ENCODE measurements at places on chromosomes 11 and 22.

DNA sequence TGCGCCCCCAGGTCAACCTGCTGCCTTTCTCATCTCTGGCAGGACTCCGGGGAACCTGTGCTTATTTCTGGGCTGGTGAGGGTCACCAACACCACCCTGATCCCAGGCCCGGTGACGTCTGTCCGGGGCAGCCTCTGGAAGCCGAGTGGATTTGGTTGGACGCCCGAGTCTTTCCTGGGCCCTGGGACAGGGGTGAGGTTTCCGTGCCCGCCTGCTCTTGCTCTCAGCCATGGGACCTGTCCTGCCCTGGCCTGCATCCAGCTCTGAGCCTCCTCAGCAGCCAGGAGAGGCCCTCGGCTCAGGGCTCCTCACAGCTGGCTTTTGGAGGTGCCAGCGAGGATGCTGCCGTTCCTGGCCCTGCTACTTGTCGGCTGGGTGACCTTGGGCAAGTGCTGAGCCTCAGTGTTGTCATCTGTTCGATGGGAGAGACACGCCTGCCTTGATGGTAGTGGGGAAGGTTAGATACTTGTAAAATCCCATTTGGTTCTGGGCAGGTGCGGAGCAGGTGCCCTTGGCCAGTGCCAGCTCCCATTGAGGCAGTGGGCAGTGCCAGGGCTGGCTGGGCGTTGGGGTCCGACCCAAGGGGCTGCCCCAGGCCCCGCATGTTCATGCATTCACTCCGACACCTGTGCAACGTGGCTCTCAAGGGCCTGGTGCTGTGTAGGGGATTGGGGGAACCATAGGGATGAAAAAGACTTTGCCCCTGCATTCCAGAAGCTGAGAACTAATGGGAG lies 58.9 kb upstream of the THY1 start:
- no peak for DNase-seq

DNA sequence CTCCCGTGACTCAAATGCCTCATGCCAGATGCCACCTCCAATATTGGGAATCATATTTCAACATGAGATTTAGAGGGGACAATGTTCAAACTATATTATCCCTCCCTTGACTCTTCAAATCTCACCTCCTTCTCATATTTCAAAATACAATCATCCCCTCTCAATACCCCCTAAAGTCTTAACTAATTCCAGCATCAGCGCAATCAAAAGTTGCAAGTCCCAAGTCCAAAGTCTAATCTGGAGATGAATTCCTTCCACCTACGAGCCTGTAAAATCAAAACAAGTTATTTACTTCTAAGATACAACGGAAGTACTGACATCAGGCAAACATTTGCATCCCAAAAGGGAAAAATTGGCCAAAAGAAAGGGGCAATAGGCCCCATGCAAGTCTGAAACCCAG lies 67.2 kb upstream of the SC5D start:
- no peak for DNase-seq

DNA sequence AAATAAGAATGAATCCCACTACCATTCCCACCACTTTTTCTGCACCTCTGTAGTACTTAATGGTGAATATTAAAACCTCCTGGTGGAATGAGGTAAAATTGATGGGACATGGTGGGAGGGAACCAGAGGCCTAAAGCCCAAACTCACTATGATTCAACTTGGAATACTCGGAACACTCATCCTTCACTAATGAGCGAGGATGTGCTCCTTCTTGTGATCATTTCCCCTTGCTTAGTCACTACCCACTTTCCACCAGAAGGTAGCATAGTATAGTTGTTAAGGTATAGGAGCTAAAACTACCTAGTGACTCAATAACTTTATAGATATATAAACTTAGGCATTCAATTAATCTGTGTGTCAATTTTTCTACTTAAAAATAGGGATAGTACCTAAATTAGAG lies 728.9 kb downstream of the OPCML start:
- no peak for DNase-seq

DNA sequence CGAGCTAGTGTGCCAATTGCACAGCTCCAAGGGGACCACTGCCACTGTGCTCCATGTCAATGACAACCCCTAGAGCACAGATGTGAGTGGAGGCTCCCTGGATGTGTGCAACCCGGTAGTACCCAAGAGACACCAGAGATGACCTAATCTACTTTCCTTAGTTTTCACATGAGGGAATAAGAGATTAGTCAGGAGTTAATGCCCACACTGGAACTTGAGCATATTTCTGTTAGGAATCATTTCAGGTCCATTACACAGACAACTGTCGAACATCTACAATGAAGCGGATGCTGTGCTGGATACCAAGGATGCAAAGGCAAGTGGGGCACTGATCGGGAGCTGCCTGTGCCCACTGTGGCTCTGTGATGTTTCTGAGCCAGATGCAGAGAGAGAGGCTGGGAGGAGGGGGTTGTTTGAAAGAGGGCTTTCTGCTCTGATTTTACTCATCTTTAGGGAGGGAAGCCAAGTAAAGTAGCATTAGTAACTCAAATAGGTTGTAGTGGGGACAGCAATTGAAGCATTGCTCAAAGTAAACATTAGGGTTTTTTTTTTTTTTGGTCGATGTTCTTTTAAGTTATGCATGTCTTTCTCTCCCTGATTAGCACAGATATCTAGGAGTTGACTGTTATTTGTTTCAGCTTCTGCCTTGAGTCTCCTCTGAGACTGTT lies 82.5 kb upstream of the SORL1-AS1 start:
- no peak for DNase-seq

- DNase-seq: no peak
Measured at GRCh38 chr11:22624742-22625447, 728 bp downstream of the FANCF start.

DNA sequence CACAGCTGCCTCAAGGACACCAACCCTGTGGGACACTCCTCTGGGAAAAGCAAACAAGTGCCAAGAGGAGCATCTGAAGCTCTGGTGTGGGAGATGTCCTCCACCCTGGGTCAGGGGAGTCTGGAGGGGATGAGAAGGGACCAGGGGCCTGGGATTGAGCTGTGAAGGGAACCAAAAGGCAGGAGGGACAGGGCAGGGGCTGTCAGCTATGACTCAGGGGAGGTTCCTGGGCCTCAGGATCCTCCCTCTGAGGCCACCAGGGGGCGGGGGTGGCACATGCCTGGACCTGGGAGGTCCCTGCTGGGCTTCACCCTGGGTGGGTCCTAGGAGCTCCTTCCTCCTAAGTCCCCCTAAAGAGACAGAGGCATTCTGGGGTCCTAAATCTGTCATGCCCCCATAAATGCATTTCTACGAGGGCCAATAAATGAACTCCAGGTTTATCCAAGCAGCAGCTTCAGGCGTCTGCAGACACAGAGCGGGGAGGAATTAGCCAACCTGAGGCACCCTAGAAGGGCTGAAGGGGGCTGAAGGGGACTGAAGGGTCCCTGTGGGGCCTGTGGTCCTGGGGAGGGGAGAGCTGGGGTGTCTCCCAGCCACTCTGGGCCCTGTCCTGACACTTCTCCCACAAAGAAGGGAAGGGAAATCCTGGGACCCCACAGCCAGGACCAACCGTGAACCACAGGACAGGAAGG lies 31.9 kb upstream of the IGLL5 start:
- DNase-seq: no peak

GRCh38 chr22:39655831-39656230 lies 85.3 kb downstream of the CACNA1I start:
- DNase-seq: no peak

DNA sequence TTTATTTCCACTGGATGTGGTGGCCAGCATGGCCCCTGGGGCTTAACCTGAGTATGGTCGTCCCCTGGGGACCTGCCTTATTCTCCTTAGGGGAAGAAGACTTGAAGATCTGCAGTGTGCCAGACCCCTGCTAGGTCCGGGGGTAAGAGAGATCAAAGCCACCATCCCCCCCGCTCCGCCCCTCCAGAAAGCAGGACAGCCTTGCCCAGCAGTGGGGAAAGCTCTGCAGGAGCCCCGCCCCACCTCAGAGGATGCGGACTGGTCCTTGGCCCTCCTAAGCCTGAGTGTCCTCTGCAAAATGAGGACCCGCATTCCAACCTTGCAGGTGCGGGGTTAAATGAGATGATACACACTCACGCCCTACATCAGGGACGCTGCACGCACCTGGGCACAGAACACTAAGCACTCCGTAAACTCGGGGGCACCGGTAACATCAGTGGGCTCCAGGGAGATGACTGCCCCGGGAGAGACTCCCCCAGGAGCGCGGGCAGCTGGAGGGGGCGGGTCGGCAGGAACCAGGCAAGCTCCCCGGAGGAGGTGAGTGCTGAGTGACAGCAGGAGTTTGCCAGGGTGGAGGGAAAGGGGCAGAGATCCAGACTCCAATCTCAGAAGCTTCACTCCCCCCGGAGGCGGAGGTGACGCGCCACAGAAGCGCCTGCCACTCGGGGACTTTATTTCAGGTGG lies 564 bp upstream of the ANO1 start:
- no peak for DNase-seq

DNA sequence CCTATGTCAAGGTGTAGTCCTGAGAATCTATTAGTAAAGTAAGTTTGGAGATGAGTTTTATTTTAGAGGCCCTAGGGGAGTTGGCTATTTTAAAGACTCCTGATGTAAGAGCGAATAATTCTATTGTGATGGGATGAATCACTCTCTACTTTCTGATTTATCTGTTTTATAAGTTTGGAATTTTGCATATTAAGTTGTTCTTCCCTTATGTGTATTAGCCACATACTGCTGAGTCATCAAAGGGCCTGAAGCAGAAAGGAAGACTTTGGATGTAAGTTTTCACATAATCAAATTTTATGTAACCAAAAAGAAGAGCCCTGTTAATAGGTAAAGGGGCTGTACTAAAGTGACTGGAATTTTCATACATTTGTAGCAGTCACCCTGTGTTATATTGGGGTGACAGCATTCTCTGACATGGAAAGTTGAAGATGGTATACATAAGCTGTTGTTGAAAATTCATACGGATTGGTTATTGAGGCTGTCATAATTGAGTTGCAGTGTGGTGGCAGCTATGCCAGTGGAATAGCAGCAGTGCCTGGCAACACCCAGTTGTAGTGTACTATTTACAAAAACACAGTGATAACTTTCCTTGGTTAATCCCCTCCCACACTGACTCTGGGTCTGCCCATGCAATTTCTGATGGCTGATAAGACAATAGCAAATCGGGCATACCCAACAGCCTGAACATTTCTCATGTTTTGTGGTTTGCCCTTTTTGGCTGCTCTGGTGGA lies 90.6 kb upstream of the NTM start:
- DNase-seq: no peak

- no peak for DNase-seq
Measured at GRCh38 chr11:109858152-109858551, 235.0 kb upstream of the ZC3H12C start.

- DNase-seq: no peak
Measured at GRCh38 chr11:73258104-73259035, 13.8 kb upstream of the P2RY6 start.

DNA sequence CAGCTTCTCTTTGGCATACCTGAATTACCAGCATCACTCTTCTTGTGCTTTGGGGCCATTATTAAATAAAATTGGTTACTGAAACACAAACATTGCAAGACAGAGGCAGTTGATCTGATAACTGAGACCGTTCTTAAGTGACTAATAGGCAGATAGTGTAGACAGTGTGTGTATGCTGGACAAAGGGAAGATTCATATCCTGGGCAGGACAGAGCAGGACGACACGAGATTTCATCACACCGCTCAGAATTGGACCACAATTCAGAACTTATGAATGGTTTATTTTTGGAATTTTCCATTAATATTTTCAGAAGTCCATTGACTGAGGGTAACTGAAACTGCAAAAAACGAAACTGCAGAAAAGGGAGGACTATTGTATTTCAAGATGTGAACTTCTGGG lies 68.6 kb downstream of the LDLRAD3 start:
- no peak for DNase-seq

DNA sequence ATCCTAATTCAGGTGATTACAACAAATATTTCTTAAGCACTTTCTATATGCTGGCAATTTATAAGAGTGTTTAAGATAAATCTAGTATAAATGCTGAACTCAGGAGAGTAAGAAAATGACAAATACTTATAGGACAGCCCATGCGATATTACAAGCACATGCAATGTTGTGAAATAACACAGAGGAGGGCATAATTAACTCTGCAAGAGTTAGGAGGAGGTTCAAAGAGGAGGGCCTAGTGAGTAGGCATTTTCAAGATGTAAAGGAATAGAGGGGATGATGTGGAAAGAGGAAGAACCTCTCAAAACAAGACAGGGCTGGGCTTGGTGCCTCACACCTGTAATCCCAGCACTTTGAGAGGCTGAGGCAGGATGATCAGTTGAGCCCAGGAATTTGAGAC lies 37.1 kb upstream of the IL17RA start:
- DNase-seq: no peak

DNA sequence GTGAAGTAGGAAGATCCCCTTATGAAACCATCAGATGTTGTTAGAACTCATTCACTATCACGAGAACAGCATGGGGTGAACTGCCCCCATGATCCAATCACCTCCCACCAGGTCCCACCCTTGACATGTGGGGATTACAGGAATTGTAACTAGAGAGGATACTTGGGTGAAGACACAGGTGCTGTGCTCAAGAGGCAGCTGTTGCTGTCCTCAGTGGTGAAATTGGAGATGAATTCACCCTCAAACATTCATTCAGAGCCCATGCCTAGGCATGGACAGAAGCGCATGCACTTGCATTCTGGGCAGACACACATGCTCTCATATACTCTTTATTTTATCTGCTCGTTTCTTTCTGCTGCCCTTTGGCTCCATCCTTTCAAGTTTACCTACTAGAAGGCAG lies 385.0 kb downstream of the INSC start:
- DNase-seq: no peak

GRCh38 chr11:123255909-123256308 lies 60.9 kb upstream of the CLMP start:
- no peak for DNase-seq

DNA sequence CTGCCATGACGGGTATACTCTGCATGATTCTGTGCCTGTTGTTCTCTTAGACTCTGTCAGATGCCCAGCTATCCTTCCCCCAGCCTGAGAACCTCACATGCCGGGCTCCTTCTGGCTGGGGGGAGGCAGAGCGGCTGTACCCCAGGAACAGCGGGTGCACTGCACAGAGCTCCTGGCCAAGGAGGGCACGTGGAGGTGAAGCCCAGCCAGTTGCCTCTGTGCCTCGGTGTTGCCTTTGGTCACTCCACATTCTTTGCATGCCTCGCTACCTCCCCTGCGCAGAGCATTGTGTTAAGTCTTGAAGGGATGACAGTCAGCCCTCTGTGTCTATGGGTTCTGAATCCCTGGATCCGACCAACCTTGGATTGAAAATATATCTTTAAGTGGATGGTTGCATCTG lies 77.7 kb downstream of the FEZ1 start:
- DNase-seq: no peak

All from H54 (cell line).